ENCODE measurements at places on chromosomes 7 and 10.

DNA sequence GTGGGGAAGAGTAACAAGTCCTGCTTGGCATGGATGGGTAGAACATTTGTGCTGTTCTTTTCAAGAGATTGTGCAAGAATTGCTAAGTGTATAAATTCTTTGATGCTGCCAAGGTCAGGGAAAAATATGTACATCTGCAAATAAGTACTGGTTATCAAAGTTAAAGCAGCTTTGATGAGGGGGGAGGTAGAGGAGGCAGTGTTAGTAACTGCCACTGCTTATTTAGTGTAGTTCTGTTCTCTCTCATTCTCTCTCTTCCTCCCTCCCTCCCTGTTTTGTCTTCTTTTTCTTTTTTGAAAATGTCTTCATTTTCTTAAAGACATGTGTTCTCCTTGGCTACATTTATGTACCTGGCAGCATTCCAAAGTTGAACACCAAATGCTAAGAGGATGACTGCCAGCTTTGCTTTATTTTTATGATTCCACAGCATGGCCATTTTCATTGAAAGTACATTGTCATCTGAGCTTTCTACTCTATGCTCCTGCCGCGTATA lies 18.6 kb downstream of the CACNB2 start:
- no peak for DNase-seq

GRCh38 chr7:132109769-132110168 lies 466.5 kb downstream of the PLXNA4 start:
- DNase-seq: no peak

- no peak for DNase-seq
Measured at GRCh38 chr7:27079234-27079975, 16.4 kb downstream of the HOXA1 start.

- no peak for DNase-seq
Measured at GRCh38 chr7:27842851-27843250, 102.9 kb downstream of the TAX1BP1 start.

DNA sequence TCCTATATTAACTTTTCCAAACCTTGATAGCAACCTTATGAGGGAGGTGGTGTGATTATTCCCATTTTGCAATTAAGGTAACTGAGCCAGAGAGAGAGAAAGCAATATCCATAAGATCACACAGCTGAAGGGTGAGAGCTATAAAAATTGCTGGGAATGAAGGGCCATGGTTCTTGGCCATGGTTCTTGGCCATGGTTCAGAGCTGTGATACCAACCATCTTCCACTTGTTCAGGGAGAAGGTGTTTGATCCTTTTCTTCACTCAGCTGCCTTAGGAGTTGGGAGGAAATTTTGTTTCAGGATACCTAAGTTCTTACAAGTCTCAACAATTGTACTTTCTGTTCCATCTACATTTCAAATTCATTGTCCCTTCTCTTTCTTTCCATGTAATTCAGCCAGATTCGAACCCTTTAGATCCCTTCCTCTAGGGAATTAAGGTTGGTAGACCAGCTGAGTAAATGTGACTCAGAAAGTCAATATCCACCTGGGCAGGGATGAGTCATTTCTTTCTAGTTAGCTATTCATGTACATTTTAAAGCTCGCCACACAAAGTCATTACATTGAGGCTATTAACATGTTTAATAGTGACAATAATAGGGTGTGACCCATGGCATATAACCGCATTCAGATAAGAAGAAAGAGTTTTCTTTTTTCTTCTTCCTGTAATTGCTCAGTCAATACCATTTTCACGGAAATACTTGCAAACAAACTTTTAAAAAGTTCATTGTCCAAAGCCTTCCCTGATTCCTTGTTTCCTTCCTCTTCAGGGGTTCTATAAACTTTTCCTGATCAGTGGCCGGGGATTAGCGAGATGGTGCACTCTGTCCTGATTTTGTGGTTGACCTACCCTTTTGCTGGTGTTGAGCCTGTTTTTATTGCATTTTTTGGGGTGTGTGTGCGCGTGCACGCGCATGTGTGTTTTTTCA lies 143.4 kb downstream of the TCF7L2 start:
- DNase-seq: no peak

GRCh38 chr7:112167147-112167546 lies 39.1 kb downstream of the DOCK4 start:
- DNase-seq: no peak

GRCh38 chr7:55309040-55309991 lies 55.8 kb upstream of the LANCL2 start:
- DNase-seq: no peak

DNA sequence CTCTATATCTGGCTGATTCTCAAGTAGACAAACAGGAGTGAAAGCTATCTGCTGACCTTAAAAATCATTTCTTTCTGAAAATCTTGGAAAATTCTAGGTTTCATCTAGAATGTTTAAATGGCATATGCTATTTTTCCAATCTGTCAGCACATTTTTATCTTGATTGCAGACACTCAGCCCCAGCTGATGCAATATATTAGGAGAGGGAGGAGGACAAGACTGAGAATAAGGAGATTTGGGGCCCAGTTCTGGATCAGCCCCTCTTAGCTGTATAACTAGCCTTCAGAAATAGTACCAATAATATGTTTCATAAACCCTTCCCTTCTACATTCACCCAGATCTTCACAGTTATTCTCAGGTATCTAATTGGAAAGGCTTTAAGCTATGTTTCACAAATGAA lies 131.2 kb downstream of the HDAC9 start:
- no peak for DNase-seq

- DNase-seq: no peak
Measured at GRCh38 chr10:101941871-101942270, 98.3 kb upstream of the KCNIP2 start.

DNA sequence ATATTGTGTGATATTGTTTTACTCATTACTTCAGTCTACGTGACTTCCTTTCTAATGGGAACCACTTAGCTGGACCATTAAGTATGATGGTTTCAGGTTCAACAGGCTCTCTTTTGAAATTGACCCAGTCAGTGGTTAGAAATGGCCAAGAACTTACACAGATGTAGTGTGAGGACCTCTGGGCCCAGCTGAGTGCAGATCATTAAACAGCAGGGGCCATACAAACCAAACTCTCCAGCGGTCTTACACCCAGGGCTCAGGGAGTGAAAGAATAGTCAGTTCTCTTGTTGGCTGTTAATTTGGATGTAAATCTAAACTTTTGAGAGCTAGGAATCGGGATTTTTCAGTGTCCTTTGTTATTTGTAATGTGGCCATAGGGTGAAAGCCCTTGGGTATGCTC lies 107.3 kb downstream of the CELF2 start:
- no peak for DNase-seq

- no peak for DNase-seq
Measured at GRCh38 chr10:46053534-46054434, 7.7 kb upstream of the MSMB start.

DNA sequence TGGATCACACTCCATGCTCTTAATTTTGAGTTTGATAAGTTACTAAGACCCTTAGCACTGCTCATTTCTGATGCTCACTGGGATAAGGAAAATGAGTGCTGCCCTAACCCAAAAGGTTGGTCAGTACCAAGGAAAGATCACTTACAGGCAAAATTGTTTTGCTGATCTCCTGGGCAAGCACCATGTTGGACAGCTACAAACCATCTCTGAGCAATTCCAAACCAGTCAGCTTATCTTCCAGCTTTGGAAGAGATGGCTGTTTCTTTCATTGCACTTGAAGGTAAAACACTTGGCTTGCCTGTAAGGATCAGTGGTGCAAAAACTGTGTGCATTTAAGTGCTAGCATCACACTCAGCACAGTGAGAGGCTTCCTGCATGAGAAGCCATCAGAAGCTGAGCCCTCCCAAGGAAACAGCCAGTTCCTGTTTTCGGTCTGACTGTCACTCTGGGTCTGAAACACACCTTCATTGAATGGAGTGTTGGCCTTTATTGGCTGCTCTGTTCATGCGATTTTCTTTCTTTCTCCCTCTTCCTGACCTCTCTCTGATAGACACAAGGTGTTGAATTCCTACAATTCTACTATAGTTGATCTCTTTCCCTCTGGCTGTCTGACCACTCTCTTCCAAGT lies 126.4 kb upstream of the GHITM start:
- DNase-seq: no peak

DNA sequence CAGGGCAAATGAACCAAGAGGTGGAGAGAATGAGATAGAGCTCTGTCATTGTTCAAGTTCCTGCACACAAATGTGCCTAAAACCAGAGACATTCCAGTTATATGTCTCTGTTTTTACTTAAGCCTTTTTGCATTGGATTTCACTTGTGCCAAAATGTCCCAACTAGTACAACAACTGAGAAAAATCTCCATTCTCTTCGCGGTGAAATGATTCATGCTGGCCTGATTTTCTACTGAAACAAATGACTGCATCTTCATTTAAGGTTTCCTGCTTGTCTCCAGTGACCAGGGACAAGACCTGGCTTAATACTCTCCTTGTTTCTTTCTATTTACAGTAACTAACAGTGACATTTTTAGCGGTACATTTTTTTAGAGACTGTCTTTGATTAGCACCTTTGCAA lies 714.9 kb downstream of the KCNMA1 start:
- DNase-seq: no peak

DNA sequence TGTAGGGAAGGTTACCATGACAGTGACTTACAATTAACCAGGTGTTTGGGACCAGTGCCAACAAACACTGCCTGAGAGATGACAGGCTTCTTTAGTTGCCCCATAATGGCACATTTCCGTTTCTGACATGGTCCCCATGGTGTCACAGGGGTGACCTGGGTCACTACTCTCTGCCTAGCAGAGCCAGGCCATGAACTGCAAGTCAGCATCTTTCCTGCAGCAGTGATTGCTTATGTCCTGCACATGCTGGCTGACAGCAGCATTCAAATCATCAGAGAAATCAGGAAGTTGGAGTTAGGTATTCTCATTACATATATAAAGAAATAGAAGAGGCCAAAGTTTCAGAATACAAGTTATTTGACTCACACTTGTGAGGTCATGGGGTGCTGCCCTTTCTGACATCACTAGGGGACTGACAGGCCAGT lies 47.1 kb upstream of the ZNRF2 start:
- DNase-seq: no peak

GRCh38 chr7:36154255-36155212 lies 1.5 kb downstream of the EEPD1 start:
- DNase-seq: no peak

GRCh38 chr7:75716992-75717626 lies 21.6 kb downstream of the HIP1 start:
- DNase-seq: no peak

GRCh38 chr7:29945259-29945809 lies 44.3 kb downstream of the SCRN1 start:
- DNase-seq: no peak

DNA sequence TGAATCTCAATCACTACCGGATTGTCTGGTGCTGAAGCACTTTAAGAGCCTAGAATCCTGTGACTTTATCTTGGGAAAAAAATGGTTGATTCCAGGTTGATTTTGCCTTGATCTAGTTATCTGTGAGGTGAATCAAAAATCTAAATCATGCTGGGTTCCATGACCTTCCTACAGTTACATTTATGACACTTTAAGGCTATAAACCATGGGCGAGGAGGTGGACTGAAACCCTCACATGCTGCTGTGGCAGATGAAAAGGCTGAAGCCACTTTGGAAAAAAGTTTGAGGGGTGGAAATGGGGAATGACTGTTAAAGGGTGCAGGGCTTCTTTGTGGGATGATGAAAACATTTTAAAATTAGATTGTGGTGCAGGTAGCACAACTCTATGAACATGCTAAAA lies 17.5 kb downstream of the SLC16A9 start:
- no peak for DNase-seq

- DNase-seq: no peak
Measured at GRCh38 chr7:26292768-26293560, 1.3 kb downstream of the SNX10 start.

- no peak for DNase-seq
Measured at GRCh38 chr10:117552156-117552631, 9.6 kb downstream of the EMX2 start.

DNA sequence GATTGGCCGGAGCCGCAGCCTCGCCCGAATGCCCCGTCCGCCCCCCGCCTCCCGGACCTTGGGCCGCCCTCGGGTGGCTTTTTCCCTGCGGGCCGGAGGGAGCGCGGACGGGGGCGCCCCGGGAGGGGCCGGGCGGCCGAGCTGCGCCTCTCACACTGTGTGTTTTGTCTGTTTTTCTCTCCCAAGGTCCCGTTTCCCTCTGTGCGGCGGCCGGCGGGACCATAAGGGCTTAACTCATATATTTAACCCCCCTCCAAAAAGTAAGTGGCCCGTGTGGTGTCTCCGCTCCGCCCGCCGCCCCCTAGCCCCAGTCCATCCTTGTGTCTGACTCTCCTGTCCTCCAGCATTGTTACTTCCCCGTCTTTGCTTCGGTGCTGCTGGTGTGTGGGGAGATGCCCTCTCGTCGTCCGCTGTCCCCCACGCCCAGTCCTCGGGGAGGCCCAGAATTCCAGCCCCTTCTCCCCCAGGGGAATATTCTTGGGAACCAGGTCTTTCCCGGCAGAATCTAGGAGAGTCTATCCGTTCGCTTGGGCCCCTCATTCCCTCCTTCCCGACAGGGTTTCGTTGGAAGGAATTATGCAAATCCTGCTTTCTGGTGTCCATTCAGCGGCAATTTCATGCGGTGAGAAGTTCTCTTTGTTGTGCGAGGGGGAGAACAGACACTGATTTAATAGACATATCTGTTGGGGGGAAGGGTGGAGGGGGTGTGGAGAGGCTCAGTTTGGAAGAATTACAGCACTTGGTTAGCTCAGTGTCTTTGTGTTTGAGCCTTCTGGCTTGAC lies 1.3 kb downstream of the LCOR start:
- no peak for DNase-seq

GRCh38 chr10:99888622-99889021 lies 106.2 kb downstream of the ABCC2 start:
- no peak for DNase-seq

DNA sequence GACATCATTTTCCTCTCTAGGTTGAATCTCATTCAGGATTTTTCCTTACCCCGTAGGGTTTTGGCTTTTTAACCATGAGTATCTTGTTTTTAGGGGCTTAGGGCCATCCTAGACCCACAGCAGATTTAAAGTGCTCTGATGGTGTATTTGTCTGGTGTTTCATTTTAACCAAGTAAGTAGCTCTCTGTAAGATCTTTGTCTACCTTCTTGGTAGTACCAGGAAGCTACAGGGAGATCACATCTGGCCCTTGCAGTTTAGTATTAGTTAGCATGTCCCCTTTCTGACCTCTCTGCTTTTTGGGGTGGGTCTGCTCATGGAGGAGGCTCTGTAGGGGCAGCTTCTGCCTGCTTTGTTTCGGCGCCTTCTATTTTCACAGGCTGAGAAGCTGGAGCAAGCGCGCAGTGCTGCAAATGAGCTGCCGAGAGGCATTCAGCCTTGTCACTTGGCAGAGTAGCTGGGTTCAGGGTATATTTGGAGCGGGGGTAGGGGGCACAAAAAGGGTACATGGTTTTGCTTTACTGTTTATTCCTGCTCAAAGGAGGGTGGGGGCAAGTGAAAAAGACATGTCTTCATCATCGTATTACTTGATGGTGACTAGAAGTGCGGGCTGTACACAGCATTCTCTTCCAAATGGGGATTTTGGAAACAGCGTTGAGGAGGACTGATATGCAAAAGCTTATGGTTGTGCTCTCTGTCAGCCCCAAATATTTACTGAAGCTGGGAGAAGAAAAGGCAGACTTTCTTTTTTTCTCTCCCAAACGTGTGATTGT lies 146.3 kb downstream of the CELF2 start:
- no peak for DNase-seq
